Effector memory CD8-positive, alpha-beta T cell (primary cell): ENCODE measurements at places on chromosomes 7 and 10.

- DNase-seq = no peak
Observed at GRCh38 chr7:12957487-12957886, 270.1 kb downstream of the ARL4A start.

GRCh38 chr10:113663142-113663541 is 699 bp downstream of the NRAP start:
- no peak for DNase-seq

- no peak for DNase-seq
Observed at GRCh38 chr10:113585949-113586348, 33.1 kb downstream of the HABP2 start.

- DNase-seq = no peak
Observed at GRCh38 chr10:68924593-68924992, 23.5 kb downstream of the DDX50 start.

- DNase-seq = no peak
Observed at GRCh38 chr7:143002106-143002505, 24.8 kb downstream of the OR9A2 start.

- no peak for DNase-seq
Observed at GRCh38 chr7:55493408-55493807, 78.9 kb downstream of the VOPP1 start.

DNA sequence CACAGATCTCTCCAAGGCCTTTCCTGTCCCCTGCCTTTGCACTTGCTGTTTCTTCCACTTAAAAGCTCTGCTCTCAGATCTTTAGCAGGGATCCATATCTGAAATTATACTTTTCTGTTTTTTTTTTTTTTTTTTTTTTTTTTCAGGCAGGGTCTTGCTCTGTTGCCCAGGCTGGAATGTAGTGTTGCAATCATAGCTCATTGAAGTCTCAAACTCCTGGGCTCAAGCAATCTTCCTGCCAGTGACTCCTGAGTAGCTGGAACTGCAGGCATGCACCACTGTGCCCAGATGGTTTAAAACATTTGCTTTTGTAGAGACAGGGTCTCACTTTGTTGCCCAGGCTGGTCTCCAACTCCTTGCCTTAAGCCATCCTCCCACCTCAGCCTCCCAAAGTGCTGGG is 5.0 kb upstream of the TSPAN15 start:
- DNase-seq = no peak

DNA sequence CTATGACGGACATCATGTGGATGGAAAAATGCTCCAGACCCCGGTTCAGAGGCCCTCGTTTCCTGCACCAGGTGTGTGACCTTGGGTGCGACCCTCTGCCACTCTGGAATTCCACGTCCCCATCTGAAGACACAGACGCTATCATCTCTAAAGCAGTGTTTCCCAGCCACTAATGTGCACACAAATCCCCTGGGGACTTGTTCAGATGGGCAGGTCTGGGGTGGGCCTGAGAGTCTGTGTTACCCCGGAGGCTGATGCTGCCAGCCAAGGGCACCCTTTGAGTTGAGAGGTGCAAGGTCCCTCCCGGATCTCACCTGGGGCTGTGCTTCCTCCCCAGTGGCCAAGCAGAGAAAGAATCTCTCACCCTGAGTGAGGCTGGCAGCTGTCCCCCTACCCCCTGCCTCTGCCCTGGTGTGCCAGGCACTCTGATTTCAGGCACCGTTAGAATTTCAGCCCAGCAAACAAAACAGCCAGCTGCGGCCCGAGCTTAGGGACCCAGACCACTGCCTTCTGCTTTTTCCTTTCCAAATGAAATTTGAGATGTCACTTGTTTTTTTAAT is 90.0 kb downstream of the SLIT1 start:
- no peak for DNase-seq

DNA sequence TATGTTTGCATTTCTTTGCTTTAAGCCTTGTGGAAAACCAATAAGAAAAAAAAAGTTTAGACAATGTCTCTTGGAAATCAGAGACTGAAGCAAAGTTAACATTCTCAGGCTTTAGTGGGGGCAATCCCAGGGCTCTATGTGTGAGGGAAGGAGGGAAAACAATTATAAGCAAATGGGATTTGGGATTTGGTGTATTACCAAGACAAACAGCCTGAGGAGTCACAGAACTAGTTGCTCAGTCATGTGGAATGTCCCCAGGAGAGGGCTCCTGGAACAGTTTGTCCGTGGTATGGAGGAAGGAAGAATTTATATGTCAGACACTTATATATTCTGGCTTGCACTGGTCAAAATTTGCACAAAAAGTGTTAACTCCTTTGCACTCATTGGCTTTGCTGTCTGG is 562.9 kb upstream of the TPK1 start:
- DNase-seq = no peak

DNA sequence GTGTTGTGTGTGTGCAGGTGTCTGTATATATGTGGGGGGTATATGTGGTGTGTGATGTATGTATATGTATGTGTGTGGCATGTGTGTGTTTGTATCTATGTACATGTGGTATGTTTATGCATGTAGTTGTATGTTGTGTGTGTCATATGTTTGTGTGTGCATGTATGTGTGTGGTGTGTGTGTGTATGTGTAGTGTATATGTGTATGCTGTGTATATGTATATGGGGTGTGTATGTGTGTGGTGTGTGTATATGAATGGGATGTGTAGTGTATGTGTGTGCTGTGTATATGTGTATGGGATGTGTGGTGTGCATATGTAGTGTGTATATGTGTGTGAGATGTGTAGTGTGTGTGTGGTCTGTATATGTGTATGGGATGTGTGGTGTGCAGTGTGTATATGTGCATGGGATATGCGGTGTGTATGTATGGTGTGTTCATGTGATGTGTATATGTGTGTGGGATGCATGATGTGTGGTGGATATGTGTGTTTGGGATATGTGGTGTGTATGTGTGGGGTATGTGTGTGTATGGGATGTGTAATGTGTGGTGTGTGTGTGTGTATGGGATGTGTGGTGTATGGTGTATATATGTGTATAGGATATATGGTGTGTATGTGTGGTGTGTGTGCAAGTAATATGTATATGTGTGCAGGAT is 30.0 kb downstream of the IKZF1 start:
- no peak for DNase-seq

DNA sequence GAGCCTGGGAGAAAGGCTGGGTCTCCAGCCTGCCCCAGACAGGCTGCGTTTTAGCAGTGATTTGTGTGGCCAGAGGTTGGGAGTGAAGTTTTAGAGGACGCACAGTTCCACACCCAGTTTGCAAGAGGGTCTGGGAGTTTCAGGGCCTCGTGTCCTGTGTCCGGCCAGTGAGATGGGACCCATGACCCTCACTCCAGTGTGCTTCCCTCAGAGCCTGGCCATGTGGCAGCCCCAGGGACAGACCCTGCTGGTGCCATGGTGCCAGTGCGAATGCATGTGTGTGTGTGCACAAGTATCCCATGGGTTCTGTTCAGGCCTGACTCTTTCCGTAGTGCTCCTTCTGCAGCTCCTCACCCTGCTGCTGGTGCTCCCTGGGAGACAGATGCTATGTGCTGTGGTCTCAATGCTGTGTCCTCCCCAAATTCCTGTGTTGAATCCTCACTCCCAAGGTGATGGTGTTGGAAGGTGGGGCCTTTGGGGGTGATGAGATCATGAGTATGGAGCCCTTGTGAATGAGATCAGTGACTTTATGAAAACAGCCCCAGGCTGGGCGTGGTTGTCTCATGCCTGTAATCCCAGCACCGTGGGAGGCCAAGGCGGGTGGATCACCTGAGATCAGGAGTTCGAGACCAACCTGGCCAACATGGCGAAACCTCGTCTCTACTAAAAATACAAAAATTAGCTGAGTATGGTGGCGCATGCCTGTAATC is 16.5 kb downstream of the ECHDC3 start:
- DNase-seq = no peak

- DNase-seq = no peak
Observed at GRCh38 chr10:44242091-44242490, 142.8 kb downstream of the CXCL12 start.

DNA sequence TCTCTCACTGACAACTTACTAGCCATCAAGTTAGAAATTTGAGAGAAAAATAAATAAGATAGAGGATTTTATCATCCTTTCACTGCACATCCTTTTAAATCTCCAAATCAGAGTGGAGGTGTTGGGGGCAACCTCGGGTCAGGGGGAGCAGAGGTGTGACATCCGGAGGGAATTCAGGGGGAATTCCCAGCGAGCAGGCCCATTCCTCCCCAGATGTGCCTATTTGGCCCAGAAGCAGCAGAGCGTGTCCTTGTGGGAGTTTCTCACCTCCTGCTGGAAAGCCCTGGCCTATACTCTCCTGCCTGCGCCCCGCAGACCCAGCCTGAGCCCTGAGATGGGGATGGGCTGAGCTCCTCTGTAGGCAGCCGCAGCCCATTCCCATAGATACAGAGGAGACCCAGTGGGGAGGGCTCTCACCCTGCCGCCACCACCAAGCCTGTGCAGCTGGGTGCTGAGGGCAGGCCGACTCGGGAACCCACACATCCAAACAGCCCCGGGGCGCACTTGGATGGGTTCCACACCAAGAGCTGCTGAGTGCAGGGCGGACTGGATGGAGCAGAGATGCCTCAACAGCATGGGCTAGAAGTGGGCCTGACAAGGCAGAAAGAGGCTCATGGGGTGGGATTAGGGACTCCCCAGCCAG is 124.5 kb downstream of the CXCL12 start:
- no peak for DNase-seq

DNA sequence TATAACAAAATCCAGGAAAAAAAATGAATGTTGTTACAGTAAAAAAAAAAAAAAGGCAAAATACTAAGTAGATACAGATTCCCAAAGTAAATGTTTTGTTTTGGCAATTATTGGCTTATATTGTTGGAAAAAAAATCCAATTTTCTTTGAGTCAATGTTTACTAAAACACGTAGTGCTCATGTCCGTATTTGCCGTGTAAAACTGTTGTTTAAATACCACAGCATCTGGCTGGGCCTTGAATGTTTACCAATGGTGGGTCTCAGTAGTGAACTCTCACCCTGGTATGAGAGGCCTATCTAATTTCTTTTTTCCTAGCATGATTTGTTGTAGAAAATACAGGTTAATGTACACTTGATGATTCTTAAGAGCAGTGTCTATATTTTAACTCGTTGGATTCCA is 41.4 kb upstream of the SLC26A5 start:
- DNase-seq = no peak

- DNase-seq = no peak
Observed at GRCh38 chr7:80781146-80781545, 137.7 kb downstream of the SEMA3C start.

DNA sequence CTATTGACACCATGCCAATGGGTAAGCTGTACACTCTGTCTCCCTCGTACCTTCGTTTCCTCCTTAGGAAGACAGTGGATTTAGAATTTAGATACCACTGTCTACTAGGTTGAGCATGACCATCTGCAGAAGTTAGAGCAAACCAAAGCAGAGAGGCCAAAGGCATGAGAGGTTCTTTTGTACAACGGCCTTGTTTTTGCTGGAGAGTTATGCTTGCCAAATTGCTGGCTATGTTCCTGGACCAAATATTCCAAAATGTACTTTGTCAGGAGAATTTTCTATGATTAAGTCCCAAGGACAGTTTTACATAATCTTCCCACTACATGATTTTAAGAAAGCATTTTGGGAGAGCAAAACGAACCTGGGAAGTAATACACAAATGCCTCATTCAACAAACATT is 47.9 kb upstream of the PLCE1 start:
- DNase-seq = no peak

DNA sequence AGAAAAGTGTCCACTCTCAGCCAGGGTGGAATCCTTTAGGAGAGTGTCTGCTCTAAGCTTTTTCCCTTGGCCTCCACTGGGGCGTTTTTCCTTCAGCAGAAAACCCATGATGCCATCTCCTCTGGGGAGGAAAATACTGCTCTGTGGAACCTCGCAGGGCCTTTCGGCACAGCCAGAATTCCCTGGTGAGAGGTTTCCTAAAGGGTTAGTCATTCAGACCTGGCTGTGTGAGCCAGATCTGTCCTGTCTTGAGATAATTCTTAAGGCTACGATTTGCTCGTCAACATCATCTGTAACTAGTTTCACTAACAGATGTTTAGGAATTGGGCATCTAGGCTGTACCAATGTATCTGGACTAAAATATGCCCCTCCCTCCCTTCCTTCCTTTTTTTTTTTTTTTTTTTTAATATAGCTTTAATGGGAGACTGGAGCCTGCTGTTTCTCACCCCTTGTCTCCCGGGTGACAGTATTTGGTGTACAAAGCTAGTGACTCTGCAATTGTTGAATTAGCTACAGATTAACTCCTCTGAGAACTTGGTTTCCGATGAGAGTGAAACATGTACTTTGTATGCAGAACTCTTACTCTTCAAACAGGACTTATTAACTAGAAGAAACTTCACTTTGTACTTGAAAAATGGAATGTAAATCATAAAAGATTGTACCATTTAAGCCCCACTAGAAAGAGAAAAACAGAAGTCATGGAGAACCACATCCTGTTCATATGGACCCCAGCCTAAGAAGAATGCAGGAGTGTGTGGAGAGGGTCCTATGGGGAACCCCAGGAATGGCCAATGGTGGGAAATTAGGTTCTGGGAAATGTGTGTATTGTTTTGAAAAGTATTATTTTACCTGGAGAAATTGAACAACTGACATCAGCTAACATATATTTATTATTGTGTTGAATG is 230.9 kb downstream of the CAMK1D start:
- DNase-seq = no peak

GRCh38 chr10:34666008-34666704 is 148.9 kb downstream of the PARD3 start:
- no peak for DNase-seq

DNA sequence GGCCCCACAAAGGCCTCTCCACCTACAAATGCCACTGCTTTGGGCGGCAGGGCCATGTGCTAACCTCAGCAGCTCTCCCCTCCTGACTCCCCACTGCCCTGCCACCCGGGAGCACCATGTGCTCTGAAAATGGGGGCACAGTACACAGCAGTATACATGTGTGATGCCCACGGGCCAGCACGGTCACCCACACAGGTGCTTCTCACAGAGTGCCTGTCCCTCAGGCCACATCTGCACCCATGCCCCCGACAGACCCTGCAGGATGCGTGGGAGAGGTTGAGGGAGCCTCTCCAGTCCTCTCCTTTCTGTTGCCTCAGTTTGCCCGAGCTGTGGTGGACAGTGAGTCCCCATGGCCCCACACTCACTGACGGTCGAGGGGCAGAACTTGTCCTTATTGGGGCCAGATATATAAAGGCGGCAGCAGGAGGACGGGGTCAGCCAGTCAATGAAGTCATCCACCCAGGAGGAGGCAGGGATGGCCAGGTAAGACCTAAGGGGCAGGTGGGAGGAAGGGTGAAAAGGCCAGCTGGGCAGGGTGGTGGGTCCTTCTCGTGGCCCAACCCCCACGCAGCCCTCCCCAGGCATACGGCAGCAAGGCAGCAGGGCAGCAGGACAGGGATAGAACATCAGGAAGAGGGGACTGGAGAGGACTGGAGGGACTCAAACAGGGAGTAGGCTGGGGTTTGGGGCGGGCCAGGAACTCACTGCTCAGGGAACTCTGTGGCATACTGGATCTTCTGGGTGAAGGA is 19.6 kb downstream of the NPC1L1 start:
- no peak for DNase-seq

- DNase-seq = no peak
Observed at GRCh38 chr7:38942431-38943051, 33.5 kb upstream of the VPS41 start.

DNA sequence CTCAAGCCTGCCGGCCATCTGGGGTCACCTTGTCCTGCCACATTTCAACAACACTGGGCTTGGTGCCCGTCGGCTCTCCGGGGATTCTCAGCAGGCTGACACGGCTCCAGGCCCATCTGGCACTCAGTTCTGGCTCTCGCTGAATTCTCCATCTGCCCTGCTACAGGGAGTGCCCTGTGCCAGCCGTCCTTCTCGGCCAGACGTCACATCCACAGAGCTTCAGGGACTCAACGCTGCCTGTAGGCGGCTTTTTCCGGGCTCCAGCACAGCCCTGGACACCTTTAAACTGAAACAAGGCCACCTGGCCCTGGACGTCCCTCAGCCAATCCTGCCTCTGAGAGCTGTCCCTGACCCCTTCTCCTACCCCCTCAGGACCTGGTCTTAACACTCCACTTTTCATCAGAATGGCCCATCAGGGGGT is 43.0 kb downstream of the TMEM130 start:
- DNase-seq = no peak
